RCC 7860 (cell line): ENCODE measurements at places on chromosomes 12 and 14.

GRCh38 chr12:27572486-27573255, 48.7 kb downstream of the PPFIBP1 start:
- DNase-seq: no peak

DNA sequence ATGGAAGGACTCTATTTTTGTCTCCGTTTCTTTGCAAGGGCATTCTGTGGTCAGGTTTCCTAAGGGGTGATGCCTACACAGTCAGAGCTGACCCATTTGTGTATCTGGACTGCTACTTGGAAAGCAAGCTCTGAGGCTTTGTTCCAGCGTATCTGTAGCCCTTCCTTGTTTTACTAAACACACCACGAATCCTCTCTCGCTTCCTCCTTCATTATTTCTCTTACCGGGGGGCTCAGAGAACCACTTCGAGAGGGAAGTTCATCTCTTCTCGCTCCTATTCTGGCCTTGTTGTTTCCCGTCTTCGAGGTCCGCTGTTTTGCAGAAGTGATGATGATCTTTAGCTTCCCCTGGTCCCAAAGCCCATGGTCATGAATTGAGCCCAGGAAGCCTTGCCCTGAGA, 164.7 kb downstream of the SSPN start:
- DNase-seq: no peak

GRCh38 chr14:48023881-48024280, 348.5 kb upstream of the MDGA2 start:
- DNase-seq: no peak

DNA sequence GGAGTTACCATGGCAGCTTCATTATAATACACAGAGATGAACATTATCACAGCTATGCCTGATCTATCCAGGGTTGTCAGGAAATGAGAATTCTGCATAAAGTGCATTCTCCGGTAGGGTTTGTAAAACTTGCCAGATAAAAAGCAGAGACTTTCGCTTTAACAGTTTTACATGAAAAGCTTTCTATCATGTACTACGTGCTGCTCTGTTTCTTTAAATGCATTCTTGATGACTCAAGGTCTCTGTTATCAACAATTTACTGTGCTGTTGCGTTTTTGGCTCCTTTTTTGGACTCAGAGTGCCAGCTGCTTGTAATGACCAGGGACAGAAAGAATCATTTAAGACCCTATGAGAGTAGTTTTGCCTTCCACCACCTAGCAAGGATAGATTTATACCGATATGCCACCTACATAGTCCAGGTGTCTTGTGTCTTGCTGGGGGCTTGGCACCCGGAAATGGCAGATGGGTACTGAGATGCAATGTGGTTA, 371.2 kb downstream of the BTG1 start:
- peak; percentile 19 for DNase-seq

DNA sequence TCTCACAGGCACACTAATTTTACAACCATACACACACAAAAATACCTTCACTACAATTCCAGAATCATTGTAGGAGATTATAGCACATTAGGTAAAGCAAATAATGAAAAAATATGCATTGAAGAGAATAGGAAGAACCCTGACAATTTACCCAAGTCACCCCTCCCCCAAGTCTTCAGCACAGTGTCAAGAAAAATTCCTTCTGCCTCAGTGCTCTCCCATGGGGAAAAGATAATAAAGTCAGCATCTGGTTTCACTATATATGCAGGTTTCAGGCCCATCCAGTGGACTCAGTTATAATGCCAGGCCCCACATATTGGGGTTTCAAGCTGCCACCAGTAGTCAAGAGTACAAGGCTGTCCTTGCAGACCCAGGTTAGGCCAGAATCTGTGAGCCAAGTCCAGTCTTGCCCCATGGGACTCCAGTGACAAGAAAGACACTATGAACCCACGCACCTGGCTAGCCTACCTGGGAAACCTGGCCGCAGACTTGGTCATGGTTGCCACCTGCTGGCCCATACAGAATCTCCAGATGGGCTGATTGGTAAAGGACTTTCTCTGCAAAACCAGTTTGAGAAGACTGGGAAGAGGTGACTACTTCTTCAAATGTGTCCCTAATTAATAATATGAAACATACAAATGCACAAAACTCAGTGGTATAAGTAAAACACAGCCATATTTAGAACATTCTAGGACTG, 398.6 kb upstream of the FLRT2 start:
- DNase-seq: no peak

- peak; percentile 75 for DNase-seq
Measured at GRCh38 chr12:128783129-128783574, 40.6 kb downstream of the SLC15A4 start.

GRCh38 chr12:12405882-12406281, 49.0 kb downstream of the BORCS5 start:
- no peak for DNase-seq

GRCh38 chr14:34300882-34301734, 160.9 kb downstream of the SPTSSA start:
- no peak for DNase-seq

GRCh38 chr14:42334931-42335330, 728.3 kb downstream of the LRFN5 start:
- no peak for DNase-seq

GRCh38 chr14:98705871-98706300, 566.1 kb downstream of the BCL11B start:
- DNase-seq: no peak

DNA sequence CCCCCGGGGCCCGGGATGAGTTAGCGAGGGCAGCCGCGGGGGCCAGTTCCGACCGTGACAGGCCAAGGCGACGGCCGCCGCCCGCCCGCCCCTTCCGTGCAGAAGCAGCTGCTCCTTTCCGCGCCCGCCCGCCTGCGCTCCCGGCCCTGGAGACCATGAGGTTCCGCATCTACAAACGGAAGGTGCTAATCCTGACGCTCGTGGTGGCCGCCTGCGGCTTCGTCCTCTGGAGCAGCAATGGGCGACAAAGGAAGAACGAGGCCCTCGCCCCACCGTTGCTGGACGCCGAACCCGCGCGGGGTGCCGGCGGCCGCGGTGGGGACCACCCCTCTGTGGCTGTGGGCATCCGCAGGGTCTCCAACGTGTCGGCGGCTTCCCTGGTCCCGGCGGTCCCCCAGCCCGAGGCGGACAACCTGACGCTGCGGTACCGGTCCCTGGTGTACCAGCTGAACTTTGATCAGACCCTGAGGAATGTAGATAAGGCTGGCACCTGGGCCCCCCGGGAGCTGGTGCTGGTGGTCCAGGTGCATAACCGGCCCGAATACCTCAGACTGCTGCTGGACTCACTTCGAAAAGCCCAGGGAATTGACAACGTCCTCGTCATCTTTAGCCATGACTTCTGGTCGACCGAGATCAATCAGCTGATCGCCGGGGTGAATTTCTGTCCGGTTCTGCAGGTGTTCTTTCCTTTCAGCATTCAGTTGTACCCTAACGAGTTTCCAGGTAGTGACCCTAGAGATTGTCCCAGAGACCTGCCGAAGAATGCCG, 699 bp downstream of the MGAT2 start:
- DNase-seq: no peak

GRCh38 chr14:72891666-72892102, 2.2 kb downstream of the DPF3 start:
- DNase-seq: no peak

DNA sequence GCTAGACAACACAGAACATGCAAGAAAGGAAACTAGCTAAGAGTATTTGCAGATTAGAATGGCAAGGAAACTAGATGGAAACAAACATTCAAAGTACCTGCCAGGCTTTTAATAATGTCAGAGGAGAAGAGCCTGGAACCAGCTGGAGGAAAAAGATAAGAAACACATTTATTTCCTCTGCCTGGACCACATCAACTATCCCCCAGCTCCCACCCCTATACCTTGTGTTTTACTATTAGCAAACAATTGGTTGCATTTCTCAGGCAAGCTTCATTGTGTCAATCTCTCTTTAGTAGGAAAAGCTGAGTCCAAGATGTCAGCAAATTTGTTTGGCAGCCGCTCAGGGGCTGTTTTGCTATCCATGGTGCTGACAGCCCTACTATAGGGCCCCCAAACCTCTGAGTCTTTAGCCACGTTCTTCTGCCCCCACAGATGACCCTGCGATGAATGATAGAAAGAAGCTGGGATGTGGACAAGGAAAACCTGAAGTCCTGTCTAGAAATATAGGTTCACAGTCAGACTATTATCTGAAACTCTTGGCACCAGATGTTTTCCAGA, 11.6 kb upstream of the SYNDIG1L start:
- DNase-seq: no peak

DNA sequence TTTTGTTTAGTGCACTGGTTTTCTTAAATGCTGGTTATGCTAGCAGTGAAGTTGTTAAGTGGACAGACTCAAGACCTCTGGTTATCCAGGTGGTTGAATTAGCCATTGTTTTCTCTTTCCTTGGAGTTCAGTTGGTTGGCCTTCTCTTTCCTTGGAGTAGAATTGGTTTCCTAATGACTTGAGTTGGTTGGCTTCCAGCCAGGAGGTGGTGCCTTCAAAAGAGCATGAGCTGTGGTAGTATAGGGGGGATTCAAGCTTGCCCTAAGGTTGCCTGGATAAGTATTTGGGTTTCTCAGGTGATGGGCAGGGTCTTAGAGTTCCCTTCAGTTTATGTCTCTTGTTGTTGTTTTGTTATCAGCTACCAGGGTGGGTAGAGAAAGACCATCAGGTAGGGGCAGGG, 92.5 kb downstream of the ATP23 start:
- no peak for DNase-seq

GRCh38 chr12:68403711-68404110, 71.5 kb upstream of the MDM1 start:
- no peak for DNase-seq

- no peak for DNase-seq
Measured at GRCh38 chr12:91185421-91185820, 2.8 kb upstream of the DCN start.
